Activated T-cell treated with anti-CD3 and anti-CD28 coated beads, Interleukin-2, amount 50 U/mL, for 72 hours (primary cell): ENCODE measurements at places on chromosomes 5 and 9. TPM values are rescaled to one million over a fixed set of nuclear protein-coding genes. Genes with fewer than 3 reads are reported as not detected.

PCDHA1 gene
- not detected for total RNA-seq

PITX1 gene
- 0.76 TPM for total RNA-seq

SHROOM1 gene
- total RNA-seq, result 1.1 TPM

TLE1 gene
- 0.30 TPM for total RNA-seq

ROR2 gene
- 0.07 TPM for total RNA-seq

GRCh38 chr5:173278641-173279040, 43.6 kb upstream of the NKX2-5 start:
- DNase-seq, result no peak

DNA sequence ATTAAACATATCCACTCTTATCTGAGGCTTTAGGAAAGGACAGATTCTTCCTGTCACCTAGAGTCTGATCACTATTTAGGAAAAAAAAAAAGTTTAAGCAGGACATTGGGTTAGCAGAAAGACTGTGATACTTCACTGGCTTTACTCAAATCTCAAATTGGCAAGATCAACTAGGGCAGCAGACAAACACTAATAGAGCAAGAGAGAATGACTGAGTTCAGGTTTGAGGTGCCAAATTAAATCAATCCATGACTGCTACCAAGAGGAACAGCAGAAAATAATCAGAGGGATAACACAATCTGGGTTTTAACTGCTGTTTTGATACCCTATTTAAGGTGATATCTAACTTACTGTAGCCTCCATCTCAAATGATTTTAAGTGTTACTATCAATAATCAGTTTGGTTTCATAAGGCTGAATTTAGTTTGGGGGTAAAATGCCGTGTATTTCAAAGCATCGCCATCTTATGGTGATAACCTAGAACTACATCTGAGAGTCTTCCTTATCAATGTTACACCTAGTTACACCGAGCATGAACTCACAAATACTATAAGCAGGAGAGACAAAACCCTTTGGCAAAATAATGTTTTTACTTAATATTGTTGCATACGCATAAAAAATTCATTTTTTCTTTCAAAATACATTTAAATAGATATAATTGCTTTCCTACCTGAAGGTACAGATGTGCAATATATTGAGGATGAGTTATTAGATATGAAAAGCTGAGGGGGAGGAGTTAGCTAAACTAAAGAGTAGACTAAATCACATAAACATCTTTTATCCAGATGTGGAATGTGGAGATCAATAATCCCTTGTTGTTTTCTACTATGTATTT, 286.4 kb upstream of the CDH12 start:
- no peak for DNase-seq

DNA sequence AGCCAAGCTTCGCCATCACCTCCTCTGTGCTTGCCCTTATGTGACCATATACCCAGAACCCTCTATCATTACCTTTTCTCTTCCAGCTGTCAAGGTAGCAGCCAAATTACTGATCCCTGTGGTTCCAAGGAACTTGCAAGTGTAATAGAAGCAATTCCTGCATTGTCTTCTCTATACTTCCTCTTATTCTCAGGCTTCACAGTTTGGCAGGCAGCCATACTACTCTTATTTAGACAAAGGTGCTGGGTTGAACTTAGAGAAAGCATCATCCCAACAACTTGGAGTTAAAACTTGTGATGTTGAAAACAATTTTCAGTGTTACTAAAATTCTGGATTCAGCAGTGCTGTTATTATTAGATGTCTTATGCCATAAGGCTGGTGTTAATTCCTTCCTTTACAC, 93.2 kb downstream of the NLN start:
- no peak for DNase-seq

- DNase-seq, result no peak
Observed at GRCh38 chr5:170737591-170737990, 45.9 kb upstream of the GABRP start.

DNA sequence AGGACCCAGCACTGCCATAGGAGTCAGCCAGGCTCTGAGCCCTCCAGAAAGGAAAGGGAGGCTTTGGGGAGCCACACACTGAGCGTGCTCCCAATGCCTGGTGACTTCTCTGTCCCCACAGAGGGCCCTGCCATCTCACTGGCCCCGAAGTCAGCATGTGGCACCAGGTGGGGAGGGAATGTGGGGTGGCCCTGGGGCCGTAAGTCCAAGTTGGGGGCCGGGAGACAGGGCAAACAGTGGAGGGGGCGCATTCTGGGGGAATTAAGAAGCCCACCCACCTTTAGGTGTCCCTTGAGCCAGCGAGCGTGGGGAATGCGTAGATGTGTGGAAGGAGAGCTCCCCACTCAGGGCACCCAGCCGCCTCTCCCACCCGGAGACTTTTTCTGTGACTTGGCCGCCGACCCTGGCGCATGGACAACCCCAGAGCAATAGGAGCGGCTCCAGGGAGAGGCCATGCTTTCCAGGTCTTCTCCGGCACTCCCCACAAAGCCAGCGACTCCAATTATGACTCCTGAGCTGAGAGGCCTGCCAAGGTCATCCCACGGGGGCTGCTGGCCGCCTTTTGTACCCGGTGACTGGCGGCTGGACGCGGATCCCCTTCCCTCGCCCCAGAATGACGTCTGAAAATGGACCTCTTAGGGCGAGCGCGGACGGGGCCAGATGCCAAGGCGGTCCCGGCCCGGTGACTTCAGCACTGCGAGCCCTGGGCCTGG, 9.8 kb downstream of the IRX1 start:
- no peak for DNase-seq

- DNase-seq, result no peak
Observed at GRCh38 chr5:112918679-112919078, 3.3 kb downstream of the REEP5 start.

- no peak for DNase-seq
Observed at GRCh38 chr9:21830589-21830988, 28.2 kb downstream of the MTAP start.

GRCh38 chr9:127586537-127586936, 25.5 kb upstream of the STXBP1 start:
- peak; percentile 69 for DNase-seq

DNA sequence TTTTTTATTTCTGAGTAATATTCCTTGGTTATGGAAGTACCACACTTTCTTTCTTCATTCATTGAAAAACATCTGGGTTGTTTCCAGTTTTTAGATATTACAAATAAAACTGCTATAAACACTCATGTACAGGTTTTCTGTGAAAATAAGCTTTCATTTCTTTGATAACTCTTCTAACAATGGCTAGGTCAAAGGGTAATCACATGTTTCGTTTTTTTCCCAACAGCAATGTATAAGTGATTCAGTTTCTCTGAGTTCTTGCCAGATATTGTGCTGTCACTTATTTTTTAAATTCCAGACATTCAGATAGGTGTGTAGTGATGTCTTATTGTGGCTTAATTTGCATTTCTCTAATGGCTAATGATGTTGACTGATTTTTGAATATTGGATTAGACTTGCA, 16.7 kb upstream of the TNPO1 start:
- no peak for DNase-seq

GRCh38 chr5:66529182-66529581, 67.0 kb upstream of the MAST4 start:
- no peak for DNase-seq
